Muscle of back (tissue), 13 donors: ENCODE measurements at places on chromosomes 4 and X. TPM values are rescaled to one million over a fixed set of nuclear protein-coding genes. Genes with fewer than 3 reads are reported as not detected.

GRCh38 chr4:73520821-73521220 lies 39.3 kb downstream of the AFM start:
- DNase-seq: peak; percentile 65

The WDFY3 gene
- 22.0 TPM for polyA plus RNA-seq

- no peak for DNase-seq
Measured at GRCh38 chrX:118182025-118182424, 65.4 kb upstream of the KLHL13 start.

- no peak for DNase-seq
Measured at GRCh38 chrX:4978613-4979012, 1250.1 kb downstream of the NLGN4X start.

The MAGEE1 gene
- polyA plus RNA-seq: 2.7 TPM

GRCh38 chr4:127165971-127166370 lies 466.8 kb upstream of the INTU start:
- DNase-seq: no peak

GRCh38 chr4:139560406-139561104 lies 4.5 kb upstream of the SETD7 start:
- no peak for DNase-seq

The INTS6L gene
- polyA plus RNA-seq: 14.0 TPM

DNA sequence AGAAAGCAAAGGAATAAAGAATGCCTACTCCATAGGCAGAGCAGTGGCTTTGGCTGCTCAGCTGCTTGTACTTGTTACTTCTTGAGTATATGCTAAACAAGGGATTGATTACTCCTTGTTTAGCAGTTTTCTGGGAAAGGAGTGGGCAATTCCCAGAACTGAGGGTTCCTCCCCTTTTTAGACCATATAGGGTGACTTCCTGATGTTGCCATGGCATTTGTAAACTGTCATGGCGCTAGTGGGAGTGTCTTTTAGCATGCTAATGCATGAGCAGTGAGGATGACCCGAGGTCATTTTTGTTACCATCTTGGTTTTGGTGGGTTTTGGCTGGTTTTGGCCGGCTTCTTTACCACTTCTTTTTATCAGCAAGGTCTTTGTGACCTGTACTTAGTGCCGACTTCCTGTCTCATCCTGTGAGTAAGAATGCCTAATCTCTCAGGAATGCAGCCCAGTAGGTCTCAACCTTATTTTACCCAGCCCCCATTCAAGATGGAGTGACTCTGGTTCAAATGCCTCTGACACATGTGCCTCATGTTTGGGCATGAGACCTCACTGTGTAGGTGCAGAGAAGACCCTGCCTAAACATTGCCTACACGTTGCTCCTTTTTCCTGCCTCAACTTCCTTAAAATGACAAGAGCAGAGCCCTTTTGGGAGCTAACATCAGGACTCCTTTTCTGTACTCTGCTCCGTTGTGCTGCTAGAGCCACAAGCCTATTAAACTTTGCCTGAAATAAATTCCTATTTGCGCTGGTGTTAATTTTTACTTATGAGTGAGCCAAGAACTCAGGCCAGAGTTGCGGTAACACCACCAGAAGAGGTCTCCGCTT lies 21.0 kb upstream of the UBA6 start:
- DNase-seq: no peak

- DNase-seq: peak; percentile 22
Measured at GRCh38 chr4:80425124-80426100, 89.9 kb downstream of the CFAP299 start.

The SERTM2 gene
- 0.92 TPM for polyA plus RNA-seq

GRCh38 chr4:119031218-119031617 lies 104.4 kb upstream of the MYOZ2 start:
- DNase-seq: no peak

- DNase-seq: no peak
Measured at GRCh38 chr4:89247951-89248350, 59.6 kb downstream of the GPRIN3 start.

DNA sequence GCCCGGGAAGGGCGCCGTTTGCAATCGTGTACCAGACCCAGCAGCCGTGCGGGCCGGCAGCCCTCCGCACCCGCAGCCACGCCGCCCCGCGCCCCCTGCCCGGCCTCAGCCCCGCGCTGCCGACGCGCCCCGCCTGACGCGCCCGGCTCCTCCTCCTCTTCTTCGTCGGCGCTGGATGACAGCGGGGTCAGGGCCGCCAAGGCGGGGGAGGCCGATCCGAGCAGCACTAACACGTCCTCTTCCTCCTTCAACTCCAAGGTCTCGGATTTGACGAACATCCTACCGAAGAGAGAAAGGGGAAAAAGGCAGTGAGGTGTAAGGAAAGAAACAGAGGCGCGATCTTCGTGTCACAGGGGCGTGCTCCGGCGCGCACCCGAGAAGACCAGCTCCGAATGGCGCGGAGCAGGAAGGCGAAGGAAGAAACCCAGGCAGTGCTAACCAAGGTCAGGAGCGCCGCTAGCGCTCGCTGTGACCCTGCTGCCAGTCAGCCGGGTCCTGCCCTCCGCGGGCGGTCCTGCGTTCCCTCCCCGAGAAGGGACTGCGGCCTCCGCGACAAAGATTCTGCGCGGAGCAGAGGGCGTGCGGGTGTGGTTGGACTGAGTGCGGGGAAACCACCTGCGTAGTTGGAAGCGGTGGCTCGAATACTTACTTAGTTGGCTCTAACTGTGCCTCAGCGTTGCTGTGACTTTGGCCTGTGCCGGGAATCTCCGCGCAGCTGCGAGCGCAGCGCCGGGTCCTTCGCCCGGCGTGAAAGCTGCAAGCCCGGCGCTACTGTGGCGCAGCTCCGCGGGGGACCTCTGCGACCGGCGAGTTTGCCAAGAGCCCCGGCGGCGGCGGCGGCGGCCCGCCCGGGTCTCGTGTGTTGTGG lies 548 bp downstream of the NEUROG2 start:
- DNase-seq: peak; percentile 81

GRCh38 chrX:73647212-73647611 lies 84.2 kb downstream of the CHIC1 start:
- DNase-seq: no peak

The MAGEB10 gene
- not detected for polyA plus RNA-seq

The CLCN3 gene
- polyA plus RNA-seq: 33.1 TPM
